ENCODE measurements at places on chromosomes 7 and 10.

GRCh38 chr7:44706788-44707557 lies 41.7 kb upstream of the ZMIZ2 start:
- DNase-seq = no peak

GRCh38 chr7:144404946-144405345 lies 1.5 kb upstream of the NOBOX start:
- no peak for DNase-seq

- DNase-seq = no peak
Observed at GRCh38 chr7:142349670-142350405, 92.0 kb upstream of the PRSS58 start.

DNA sequence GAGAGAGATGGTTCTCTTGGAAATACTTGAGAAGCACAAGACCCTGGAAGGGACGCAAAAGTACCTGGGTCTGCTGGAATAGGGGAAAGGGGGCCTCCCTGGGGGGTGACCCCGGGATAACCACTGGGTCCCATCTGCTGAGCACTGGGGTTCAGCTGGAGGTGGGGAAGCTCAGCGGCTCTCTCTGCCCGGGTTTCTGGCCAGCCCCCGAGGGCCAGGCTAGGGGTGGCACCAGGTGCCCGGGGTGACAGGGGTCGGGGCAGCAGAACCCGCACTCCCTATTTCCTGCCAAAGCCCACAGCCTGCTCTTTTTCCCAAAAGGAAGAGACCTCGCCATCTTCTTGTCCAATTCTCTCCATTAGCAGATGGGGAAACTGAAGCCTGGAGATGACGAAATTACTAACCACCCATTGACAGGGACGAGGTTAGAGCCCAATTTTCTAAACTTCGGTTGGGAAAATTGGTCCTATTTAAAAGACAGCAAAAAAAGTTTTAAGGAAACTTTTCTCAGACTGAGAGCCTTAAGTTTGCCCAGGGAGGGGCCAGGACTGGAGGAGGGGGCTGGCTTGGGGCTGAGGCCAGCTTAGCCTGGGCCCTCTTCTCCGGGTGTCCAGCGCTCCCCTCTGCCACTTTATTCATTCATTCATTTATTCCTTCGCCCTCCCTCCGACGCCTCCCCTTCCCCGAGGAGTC lies 17.8 kb upstream of the GATA3 start:
- DNase-seq = no peak

DNA sequence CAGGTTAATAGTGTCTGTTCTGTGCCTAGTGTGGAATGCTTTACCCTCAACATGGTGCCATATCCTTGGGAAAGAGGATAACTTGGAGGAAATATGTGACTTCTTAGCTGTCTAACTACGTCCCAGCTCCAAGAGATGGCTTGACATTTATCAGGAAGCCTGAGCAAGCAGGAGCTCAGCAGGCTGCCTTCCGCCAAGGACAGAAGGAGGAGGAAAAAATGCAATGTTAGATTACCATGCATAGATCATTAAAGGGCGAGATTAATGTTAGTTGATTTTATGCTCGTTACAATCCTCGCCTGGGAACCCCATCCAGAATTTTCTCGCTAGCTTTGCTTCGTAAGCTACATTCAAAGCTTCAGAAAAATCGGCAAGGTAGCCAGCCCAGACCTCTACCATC lies 97.8 kb downstream of the GFRA1 start:
- DNase-seq = no peak

GRCh38 chr7:100098913-100099312 lies 2.3 kb downstream of the MCM7 start:
- DNase-seq = no peak

DNA sequence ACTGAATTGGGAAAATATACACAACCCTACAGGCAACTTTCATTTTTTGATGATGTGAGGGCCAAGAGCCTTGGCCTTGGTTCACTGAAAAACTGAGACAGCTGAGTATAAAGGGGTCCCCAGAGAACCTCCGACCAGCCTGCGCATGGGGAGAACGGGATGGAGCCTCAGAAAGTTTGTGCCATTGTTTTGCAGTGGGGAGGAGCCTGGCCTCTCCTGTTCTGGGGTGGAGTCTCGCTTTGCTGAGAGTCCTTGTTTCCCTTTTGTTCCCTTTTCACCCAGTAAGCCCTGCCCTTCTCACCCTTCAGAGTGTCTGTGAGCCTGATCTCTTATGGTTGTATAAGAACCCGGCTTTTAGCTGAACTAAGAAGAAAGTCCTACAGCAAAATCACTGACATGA lies 193.2 kb upstream of the AKR1E2 start:
- DNase-seq = no peak

GRCh38 chr7:12481722-12482121 lies 78.1 kb upstream of the VWDE start:
- no peak for DNase-seq

GRCh38 chr7:71933426-71933825 lies 478.7 kb downstream of the CALN1 start:
- DNase-seq = no peak

- no peak for DNase-seq
Observed at GRCh38 chr7:46357290-46357689, 436.2 kb upstream of the IGFBP3 start.

GRCh38 chr10:113980408-113981087 lies 63.1 kb upstream of the ADRB1 start:
- DNase-seq = no peak

GRCh38 chr10:63666836-63667383 lies 145.7 kb downstream of the REEP3 start:
- DNase-seq = no peak

- no peak for DNase-seq
Observed at GRCh38 chr7:70749831-70750230, 382.1 kb upstream of the GALNT17 start.

GRCh38 chr10:91389636-91390512 lies 20.3 kb upstream of the HECTD2 start:
- DNase-seq = no peak

DNA sequence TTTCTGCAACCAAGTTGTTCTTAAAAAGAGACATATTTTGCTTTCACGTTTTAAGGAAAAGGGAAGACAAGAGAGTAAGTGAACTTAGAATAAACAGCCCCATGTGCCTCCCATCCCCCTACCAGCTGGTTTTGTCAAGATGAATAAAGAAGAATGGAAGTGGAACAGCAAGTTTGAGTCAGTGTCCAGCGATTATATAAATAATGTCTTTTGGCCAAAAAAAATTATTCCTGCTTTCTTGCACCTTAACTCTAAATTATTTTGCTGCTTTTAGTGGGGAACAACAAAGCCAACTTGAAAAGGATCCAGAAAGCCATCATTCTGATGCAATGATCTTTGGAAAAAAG lies 82.4 kb upstream of the TRIL start:
- no peak for DNase-seq

DNA sequence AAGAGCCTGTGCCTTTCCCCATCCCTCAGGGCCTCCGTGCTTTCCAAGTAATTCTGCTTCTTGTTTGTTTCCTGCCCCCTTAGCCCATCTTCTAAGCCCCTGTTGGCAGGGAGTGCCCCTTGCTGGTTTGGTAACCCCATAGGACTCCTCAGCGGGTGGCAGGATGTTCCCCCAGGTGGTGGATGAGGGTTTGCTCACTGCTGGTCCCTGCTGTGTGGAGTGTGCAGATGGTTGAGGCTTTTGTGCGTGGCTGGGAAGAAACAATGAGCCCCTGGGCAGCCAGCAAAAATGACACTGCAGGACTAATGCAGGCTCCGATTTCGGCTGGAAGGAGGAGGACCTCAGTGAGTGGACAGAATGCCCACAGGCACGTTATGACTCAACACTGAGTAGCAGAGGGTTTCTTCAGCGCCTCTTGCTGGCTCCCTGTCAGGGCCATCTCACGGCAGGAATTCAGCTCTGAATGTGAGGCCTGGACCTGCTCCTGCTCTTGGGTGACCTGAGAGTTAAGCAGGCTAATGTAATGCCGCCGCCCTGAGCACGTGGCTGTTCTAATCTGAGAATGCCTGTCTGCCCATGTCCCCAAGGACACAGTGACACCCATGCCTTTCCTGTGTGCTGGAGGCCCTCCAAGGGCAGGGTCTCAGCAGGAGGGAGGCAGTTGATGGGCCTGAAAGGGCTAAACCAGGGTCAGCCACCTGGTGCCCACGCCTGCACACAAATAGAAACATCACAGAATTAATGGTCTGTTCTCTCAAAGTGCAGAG lies 16.6 kb downstream of the BAG3 start:
- no peak for DNase-seq

GRCh38 chr7:131652934-131653333 lies 96.5 kb upstream of the PODXL start:
- no peak for DNase-seq

- DNase-seq = no peak
Observed at GRCh38 chr10:105037022-105037421, 395.9 kb downstream of the SORCS3 start.

DNA sequence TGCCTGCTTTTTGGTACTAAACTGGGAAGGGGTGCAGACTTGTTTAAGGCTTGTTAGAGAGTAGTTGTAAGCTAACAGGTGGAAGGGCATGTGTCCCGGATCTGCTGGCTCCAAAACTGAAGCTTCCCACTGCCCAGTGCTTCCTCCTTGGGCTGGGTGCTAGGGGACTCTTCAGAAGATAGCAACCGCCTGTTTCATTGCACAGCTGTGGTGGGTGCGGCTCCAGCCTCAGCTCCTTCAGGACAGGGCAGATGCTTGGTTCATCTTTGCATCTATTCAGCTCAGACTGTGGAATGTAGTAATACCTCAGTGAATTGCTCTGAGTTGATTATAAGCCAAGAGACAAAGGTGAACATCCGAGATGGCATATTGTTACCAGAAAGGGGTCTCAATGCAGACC lies 527.1 kb downstream of the TYW1 start:
- DNase-seq = no peak
